ENCODE measurements at places on chromosomes 6 and 20.

GRCh38 chr20:17026346-17026745 is 200.5 kb upstream of the PCSK2 start:
- DNase-seq: no peak

- no peak for DNase-seq
These were observed 23.6 kb upstream of the STX16 start for GRCh38 chr20:58627212-58628072.

DNA sequence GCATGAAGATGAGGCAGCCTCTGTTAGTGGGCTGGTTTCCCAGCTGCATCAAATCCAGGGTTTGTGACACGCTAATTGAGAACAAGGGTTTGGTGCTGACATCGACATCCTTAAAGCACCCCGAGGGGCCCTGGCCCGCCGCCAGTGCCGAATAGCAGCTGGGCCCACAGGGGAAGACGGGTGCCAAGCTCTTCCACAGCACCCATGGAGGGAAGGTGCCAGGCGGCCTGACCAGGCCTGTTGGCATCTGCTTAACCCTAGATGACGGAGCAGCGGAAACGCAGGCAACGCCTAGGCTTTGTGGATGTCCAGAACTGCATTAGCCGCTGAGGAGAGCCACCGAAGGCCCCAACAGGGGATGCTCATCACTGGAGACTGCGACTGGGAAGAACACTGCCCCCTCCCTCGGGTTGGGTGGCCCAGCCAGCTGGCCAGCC is 16.0 kb downstream of the UQCC2 start:
- no peak for DNase-seq

DNA sequence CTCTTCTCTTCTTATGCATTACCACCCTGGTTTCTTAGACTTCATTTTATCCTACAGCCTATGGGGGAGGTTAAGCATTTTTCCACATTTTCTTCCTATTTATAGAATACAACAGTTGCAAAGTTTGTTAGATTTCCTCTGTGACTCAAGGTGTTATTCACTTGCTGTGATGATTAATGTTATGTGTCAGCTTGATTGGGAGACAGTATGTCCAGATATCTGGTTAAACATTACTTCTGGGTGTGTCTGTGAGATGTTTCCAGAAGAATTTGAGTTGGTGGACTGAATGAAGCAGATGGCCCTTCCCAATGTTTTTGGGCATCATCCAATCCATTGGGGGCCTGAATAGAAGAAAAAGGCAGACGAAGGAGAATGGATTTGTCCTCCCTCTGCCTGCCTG is 131.3 kb downstream of the C6orf118 start:
- DNase-seq: no peak

DNA sequence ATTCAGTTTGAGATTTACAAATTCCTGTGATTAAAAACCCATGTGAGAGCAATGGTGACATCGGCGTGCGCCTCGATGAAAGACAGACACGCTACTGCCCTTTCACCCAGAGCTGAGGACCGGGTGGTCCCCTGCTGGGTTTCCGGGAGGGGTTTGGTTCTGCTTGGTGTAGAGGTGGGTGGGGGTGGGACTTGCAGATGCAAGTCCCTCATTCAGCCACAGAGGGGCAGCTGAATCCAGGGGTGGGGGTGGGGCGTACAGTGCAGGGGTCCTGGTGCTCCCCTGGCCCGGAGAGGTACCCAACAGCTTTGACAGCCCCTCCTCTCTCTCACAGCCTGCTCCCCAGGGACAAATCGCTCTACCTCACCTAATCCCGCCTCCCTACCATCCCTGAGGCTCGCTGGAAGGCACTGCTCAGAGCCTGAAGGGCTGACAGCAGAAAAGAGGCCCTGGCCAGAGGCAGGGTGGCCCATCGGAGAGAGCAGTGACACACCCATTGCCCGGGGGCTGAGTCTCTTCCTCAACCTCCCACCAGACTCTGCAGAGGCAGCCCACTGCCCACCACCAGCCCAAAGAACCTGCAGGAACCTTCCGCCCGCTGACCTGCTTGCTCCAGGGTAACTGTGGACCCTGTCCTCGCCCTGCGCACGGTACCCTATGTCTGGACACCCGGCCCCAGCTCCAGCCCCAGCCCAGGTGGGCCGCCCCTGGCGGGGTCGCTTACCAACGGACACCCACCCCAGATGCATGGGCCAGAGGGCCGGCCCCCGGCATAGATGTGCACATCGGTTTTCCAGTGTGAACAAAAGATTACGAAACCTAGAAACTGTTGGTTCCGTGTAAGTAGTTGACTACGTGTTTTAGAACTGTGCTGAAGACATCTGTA is 118.4 kb downstream of the JPH2 start:
- DNase-seq: no peak

DNA sequence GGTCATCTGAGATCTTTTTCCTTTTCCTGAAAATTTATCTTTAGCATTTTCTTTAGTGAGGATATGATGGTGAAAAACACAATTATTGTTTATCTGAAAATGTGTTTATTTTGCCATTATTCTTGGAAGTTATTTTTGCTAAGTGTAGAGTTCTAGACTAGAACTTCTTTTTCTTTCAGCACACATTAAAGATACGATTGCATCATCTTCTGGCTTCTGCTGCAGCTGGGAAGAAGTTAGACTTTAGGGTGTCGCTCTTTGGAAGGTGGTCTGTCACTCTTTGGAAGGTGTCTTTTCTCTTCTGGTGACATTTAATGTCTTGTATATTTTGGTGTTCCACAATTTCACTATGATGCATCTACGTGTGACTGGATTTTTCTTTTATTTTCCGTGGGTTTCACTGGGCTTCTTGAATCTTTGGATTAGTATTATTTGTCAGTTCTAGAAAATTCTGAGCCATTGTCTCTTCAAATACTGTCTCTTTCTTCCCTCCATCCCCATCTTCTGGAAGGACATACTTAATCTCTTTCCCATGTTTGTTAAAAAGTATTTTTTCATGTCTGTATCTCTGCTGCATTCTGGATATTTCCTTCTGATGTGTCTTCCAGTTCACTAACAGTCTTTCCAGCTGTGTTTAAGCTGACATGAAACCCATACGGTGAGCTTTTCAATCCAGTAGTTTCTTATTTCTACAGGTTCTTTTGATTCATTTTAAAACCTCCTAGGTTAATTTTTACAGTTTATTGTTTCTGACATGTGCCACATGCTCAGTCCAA is 81.0 kb downstream of the AGPAT4 start:
- no peak for DNase-seq

DNA sequence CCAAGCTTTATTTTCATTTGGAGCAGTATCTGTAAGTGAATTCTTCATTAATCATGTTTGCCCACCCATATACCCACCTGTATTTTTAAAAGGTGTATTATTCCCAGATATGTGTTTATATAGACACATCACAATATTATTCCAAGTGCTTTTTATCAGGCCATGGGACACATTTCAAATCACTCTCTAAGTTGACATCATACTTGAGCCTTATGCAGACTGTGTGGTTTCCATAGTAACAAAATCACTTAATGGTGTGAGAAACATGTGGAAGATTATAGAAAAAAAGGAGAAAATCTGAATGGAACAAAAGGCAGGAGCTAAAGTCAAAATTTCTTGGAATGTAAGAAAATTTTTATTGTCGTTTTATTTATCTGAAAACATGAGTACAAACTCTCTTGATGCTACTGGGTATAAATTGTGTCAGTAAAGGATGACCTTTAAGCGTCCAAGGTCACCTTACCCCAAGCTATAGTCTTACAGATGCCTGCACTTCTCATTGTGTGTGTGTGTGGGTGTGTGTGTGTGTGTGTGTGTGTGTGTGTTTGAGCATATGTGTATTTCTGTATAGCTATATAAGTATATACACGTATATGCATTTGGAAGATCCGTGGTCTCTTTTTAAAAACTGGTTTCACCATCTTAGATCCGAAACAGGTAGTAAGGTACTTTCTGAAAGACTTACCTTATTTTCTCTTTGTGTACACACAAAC is 79.8 kb upstream of the CCN6 start:
- DNase-seq: no peak

DNA sequence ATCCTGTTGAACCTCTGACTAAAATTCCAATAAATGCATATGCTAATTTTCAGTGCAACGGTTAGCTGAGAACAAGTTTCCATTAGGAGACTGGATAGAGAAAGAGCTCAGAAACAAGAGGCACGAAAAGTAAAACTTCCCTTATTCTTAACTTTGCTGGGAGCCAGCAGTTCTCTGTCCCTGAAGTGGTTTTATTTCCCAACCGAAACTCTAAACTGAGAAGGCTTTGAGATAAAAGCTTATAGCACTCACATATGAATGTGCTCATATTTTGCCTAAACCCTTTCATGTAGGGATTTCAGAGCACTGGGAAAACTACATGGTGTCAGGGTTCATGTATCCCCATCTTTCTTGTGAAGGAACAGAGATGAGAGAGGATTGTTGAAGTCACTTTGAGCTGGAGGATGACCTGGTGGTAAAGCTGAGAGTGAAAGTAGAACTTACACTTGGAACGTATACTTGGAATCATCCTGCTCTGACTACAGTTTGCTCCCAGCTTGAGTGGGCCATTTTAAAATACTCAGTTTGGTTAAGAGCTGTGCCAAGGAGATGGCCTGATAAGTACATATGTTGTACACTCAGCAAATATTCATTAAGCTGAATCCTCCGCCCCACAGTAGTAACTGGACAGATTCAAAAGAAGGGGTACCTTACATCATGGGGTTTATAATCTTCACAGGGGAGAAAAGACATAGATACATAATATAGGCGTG is 324.2 kb upstream of the CNR1 start:
- no peak for DNase-seq

GRCh38 chr20:32358883-32359632 is 927 bp downstream of the ASXL1 start:
- DNase-seq: no peak

- no peak for DNase-seq
These were observed 143.8 kb downstream of the BTBD3 start for GRCh38 chr20:12061466-12061865.

DNA sequence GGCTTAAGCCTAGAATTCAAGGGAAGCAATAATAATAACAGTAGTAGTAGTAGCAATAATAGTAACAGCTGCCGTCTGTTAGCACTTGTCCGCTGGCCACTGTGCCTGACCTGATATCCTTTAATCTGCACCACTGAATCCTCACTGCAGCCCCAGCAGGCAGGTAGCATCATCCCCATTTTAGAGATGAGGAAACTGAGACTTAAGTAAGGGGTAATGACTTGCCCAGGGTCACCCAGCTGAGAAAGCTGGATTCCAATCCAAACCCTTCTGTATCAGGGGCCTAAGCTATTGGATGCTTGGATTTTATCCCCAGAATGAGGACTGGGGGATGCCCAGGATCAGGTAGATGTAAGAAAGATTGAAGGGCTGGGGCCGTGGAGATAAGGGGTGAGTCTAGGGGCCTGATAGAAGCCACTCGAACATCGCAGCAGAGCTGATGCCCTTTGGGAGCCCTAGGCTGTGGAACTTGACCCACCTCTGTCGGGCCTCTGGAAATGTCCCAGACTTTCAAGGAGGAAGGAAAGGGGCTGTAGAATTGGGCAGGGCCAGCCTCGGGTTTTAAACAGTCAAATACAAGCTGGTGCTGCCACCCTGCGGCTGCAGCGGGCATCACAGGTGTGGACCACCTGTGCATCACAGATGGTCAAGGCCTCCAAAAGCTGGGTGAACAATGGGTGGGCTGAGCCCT is 102.1 kb upstream of the MYL9 start:
- DNase-seq: no peak

GRCh38 chr6:90368601-90369000 is 72.0 kb upstream of the BACH2 start:
- DNase-seq: no peak

DNA sequence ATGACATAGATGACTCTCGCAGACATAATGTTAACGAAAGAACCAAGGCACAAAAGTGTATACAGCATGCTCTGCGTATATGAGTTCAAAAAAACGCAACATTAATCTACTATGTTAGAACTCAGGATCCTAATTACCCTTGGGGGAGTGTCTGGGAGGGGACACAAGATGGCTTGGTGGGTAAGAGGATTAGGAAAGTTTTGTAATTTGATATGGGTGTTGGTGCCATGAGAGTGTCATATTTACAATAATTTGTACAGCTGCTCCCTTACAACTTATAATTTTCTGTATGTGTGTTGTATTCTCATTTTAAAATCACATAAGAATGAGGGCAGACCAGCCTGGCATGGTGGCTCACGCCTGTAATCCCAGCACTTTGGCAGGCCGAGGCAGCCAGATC is 38.6 kb downstream of the TFEB start:
- DNase-seq: no peak

- DNase-seq: no peak
These were observed 23.6 kb downstream of the DDX43 start for GRCh38 chr6:73418081-73418741.

DNA sequence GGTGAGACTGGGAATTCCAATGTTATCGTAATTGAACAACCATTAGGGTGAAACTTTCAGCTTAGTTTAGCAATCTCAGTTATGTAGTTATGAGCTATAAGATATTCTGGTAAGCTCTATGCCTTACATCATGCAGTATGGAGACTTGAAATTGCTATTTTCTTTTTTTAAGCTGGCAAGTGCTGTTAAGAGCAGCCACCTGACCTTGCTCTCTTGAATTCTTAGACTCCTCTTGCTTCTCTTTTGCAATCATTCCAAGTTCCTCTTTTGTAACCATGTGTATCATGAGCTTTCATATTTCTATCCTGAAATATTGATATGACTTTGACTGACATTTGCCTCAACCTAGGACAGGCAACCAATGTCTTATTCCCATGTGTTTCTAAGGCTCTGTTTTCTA is 446.3 kb upstream of the SLC35B3 start:
- no peak for DNase-seq

DNA sequence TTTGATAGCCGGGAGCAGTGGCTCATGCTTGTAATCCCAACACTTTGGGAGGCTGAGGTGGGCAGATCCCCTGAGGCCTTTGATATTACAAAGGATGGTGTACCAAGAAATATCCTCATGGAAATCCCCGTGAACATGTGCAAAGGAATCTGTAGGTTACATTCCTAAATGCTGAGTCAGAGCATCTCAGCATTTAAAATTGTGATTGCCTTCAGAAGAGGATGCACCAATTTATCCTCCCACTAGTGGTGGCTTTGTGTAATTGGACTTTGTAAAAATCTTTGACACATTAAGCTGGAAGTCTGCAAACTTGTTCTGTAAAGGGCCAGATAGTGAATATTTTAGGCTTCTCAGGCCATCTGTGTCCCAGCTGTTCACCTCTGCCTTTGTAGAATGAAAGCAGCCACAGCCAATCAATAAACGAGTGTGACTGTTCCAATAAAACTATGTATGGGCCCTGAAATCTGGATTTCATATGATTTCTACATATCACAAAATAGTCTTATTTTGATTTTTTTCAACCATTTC is 11.8 kb downstream of the TMEM14B start:
- DNase-seq: no peak

- DNase-seq: no peak
These were observed 58.7 kb downstream of the EDN1 start for GRCh38 chr6:12348530-12349511.

DNA sequence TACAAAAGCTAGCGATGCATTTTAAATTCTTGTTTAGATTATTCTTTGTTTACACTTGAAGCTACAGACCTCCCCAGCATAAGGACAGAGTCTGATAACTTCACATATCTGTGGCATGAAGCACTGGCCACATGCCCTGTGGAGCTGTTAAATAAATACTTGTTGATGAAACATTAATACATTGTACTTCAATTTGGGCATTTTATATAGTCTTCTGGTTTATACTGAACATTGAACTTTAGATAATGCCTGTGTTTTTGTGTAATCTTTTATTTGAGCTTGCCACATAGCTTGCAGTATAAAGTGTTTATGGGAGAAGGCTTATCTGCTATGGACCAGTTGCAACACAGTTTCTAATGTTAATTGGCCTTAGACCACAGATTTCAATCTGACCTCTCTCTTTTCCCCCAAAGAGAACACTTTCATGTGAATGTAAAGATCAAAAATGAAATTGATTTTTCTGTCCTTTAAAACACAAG is 48.2 kb downstream of the FRK start:
- no peak for DNase-seq

GRCh38 chr20:956330-956951 is 40.3 kb upstream of the ANGPT4 start:
- DNase-seq: no peak
